ENCODE measurements at places on chromosomes 12 and 14.

DNA sequence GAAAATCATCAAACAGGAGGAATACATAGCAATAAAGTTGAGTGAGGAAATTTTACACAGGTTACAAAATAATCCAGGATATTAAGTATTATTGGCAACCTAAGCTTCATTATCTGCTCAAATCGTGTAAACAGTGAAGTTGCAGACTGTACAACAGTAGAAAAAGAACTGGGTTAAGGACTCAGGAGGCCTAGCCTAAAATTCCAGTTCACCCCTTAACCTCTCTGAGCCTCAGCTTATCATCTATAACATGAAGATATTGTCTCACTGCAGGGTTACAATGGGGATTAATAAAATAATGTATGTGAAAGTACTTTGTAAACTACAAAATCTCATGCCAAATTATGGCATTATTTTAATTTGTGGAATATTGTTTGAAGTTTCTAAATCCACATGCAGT is 26.0 kb downstream of the DDHD1 start:
- no peak for DNase-seq

GRCh38 chr14:56902385-56902784 is 92.1 kb upstream of the OTX2 start:
- DNase-seq: no peak

- no peak for DNase-seq
These were observed 46.2 kb downstream of the ACACB start for GRCh38 chr12:109162551-109162950.

DNA sequence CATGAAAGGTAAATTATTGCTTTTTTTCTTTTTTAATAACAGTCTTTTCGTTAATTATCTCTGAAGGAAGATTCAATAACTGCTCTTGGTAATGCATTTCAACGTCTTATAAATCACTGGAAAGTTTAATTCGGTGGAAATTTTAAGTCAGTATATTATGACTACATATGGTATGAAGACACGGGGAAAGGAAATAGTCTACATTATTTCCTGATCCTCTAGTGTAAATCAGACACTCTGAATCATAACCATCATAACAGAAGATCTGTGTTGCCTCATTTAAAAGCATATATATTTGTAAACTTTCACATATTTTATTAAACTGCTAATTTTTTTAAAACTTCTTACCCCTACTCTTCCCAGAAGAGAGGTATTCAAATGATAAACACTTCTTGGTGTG is 53.7 kb downstream of the EFCAB11 start:
- no peak for DNase-seq

GRCh38 chr12:62301799-62302133 is 41.6 kb downstream of the USP15 start:
- DNase-seq: no peak

- no peak for DNase-seq
These were observed 244.6 kb upstream of the MDGA2 start for GRCh38 chr14:47919997-47920396.

- DNase-seq: no peak
These were observed at the start of gene TRHDE for GRCh38 chr12:72272091-72272661. Gene TRHDE (plus strand): TSS chr12:72272370. CDS start chr12:72272644, 274 bp downstream.

DNA sequence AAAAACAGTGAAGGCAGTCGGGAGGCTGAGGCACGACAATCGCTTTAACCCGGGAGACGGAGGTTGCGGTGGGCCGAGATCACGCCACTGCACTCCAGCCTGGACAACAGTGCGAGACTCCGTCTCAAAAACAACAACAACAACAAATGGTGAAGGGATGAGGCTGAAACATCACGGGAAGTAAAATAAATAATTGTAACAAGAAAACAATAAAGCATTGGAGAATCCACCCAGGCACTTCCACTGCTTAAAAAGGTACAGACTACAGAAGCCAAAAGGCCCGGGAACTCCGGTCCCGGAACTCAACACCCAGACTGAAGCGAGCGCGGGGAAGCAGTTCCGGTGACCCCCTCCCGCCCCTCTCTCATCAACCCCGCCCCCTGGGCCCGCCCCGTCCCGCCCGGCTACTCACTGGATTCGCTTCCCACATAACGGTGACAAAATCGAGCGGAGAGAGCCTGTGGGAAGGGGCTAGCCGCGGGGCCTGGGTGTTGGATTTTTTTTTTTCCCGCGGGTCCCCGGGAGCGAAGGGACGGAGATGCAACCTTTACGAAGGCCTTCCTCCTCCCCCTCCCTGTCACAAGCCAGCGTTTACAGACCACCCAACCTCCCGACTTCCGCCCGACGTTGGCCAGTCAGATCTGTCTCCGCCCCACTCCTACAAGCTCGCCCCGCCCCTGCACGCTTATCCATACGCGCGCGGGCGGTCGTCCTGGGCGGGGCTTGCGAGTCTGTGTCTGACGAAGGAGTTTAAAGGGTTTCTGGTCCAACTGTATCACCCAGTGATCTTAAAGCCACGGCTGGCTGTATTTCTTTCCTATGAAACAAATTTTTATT is at the start of gene PARP11:
PARP11 (minus strand) TSS at position 600 of the 837 bp plus-strand sequence; CDS start at position 430, 170 bp downstream.
- peak; percentile 97 for DNase-seq

GRCh38 chr12:41436076-41436475 is 248.0 kb downstream of the PDZRN4 start:
- no peak for DNase-seq

- no peak for DNase-seq
These were observed 468.5 kb upstream of the MIS18BP1 start for GRCh38 chr14:45721472-45721871.

DNA sequence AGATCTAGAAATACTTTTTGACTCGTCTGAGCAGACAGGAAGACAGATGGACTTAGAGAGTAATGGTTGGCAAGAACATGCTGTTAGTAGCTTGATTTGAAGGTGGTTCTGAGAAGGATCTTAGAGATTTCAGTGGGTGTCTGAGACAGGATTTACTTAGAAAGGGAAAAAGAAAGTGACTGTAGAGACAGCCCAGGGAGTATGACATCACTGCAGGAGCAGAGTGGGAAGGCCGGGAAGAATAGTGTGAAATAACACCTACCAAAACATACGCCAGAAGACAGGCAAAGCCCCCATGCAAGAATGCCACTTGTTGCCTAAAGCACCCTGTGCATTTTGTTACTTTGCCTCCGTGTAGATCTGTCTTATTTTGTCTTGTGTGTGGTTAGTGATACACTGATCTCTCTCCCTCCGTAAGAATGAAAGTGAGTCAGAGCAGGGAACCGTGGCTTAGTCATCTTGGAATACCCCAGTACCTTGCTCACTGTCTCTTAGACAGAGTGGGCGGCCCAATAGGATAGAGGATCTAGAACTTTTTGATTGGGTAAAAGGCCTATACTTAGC is 161.3 kb upstream of the IFNG-AS1 start:
- peak; percentile 51 for DNase-seq

DNA sequence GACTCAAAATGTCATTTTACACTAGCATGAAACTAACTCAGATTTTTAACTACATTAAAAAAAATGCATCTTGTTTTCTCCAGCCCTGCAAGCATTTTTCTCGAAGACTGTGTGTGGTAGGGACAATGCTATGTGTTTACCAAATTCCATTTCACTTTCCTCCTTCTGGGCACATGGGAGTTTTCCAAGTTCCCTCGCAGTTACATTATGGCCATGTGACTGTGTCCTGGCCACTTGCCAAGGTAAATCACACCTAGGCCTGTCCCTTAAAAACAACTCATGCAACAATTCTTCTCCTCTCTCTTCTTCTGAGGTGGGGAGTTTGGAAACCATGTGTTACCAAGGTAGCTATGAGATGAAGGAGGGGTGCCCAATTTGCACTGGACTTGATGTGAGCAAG is 108.7 kb downstream of the SYT10 start:
- DNase-seq: no peak

DNA sequence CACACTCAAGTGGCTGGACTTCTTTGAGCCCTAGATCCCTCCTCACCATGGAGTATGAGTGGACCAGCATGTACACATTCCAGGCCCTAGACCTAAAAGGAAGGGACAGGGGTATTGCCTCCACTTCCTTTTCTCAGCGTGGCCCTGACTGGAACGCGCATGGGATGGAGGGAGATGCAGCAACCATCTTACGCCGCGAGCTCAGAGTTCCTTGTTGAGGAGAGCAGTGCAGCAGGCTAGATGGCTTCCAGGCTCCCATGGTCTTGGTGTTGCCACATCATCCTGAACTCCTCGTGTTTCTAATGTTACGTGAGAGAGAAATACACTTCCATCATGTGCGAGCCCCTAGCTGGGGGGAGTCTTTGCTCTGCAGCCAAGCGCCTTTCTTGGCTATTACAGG is 61.8 kb upstream of the DIO3 start:
- DNase-seq: no peak

DNA sequence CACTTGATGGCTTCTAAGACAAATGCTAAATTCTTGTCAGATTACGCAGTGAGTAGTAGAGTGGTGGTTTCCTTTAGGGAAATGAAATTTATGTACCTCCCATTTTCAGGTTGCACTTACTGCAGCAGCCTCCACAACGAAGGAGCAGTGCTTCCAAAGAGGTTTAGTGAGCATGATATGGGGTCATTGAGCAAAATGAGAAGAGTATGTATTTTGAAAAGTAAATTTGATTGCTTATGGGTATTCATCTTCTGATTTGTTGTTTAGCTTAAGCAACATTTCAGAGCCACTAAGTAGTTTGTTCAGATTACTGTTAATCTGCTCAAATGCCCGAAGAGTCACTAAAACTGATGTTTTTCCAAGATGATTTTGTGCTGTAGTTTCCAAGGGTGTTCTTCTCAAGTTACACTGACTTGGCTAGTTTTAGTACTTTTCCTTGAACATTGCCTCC is 493.6 kb downstream of the PCNX1 start:
- DNase-seq: no peak

DNA sequence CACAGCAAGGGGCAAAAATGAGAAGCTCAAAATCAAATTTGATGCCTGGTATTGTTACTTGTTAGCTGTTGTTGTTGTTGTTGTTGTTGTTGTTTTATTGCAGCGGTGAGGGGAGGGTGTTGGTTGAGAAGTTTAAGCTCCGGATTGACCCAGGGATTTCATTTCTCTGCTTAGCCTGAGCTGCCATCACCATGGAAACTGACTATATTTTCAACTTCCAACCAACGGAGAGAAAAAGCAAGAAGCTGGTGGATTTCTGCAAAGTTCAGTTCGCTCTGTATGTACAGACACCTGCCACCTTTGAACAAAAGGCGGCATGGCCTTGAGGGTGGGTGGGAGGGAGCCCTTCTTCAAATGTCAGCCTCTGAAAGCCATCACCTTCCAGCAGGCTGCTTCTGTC is 194.5 kb upstream of the NOS1 start:
- no peak for DNase-seq

- no peak for DNase-seq
These were observed 14.1 kb upstream of the NUMB start for GRCh38 chr14:73472185-73473114.

DNA sequence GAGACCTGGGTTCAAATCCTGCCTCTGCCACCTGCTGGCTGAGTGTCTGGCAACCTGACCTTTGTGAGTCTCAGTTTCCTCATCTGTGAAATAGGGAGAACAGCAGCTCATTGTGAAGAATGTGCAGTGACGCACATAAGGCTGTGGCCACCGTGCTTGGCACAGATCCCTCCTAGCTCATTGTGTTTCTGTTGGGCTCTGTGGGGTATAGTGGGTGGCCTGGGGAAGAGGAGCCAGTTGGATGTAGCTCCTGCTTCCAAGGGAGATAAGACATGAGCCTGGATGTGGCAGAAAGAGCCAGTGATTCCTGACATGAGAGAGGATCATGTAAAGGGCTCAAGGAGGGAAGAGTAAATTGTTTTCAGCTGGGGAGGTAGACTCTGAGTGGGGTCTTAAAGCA is 120.0 kb downstream of the ESRRB start:
- no peak for DNase-seq

DNA sequence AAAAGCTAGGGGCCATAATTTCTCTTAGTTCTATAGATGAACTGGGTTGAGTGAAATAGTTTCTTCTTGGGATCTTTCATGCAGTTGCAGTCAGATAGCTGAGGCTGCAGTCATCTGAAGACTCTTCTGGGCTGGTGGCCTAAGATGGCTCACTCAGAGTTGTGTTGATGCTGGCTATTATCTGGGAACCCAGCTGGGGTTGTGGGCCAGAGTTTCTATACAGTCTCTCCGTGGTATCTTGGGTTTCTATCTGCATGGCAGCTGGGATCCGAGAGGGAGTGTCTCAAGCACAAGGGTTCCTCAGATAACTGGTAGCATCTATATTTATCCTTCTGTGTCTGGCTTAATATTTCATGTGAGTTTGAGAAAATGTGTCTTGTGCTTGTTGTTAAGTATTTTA is 21.1 kb downstream of the AVPR1A start:
- no peak for DNase-seq

DNA sequence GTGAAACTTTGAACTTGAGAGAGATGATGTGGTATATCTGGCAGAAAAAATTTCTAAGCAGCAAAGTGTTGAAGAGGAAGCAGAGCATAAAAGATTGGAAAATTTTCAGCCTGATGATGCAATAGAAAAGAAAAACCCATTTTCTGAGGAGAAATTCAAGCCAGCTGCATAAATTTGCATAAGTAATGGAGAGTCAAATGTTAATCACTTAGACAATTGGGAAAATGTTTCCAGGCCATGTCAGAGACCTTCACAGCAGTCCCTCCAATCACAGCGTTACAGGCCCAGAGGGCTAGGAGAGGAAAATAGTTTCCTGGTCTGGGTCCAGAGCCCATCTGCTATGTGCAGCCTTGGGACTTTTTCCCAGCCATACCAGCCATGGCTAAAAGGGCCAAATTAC is 469.0 kb upstream of the FOXG1 start:
- DNase-seq: no peak

DNA sequence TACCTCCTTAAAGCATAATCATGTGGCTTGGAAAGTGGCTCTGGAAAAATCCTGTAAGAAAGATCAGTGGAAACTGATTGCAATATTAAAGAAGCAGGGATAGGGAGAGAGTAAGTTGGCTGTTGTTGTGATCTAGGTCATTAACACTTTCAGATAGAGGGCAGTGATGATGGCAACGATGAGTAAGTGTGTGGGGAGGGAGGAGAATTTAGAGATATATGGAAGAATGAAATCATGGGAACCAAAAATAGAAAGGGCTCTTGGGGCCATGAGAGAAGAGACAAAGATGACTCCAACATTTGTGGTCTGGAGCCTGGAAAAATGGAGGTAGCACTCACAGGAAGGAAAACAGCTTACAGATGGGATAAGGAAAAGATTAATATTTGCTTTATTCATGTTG is 23.3 kb downstream of the SNRPF start:
- no peak for DNase-seq

GRCh38 chr12:49950273-49951251 is at the start of gene AQP2:
Gene AQP2 (plus strand): TSS chr12:49950737. CDS start chr12:49950831, 94 bp downstream.
- no peak for DNase-seq

All from stimulated activated CD4-positive, alpha-beta T cell treated with anti-CD3 and anti-CD28 coated beads, Interleukin-4, amount 100 ng/mL, for 4 hours (primary cell).